ENCODE measurements at places on chromosomes 5 and 9.
A peak's percentile ranks its signal among the peaks of the same experiment; 100 is the strongest.

- no peak for DNase-seq
These were observed 24.4 kb upstream of the SLC1A1 start for GRCh38 chr9:4465910-4466309.

- DNase-seq, result no peak
These were observed 700.2 kb downstream of the IRX1 start for GRCh38 chr5:4295663-4296339.

DNA sequence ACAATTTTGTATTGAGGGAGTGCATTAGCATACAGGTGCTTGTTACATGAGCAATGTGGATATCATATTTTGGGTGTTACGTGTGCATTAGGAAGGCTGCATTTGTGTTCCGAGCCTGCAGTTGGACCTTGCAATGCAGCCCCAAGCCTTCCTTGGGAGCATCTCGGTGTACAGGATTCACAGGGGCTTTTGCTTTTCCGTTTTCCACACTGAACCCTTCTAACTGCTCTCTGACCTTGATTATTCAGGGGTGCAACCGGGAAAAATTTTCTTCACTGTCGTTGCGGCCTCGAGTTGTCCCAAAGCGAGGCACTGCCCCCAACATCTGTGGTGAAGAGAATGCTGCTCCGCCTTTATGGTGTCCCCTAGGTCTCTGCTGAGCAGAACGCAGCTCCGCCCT, 80.1 kb upstream of the PLEKHG4B start:
- no peak for DNase-seq

- peak; percentile 71 for DNase-seq
These were observed 56.6 kb downstream of the RGS3 start for GRCh38 chr9:113520109-113520642.

DNA sequence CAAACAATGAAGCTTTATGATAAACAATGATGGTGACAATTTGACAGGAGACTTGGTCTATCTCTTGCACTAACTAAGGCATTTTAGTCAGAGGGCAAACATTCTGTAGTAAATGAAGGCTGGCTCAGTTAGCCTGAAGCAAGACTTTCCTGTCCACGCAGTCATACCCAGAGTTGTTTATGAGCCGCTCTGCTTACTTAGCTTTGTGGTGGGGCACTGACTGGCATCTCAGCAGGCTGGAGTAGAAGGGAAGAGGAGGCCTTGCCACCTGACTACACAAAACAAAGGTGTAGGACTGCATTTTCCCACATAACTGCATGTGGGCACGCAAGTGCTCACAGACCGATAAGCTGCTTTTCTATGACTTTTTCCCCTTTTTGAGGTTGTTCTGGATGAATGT, 133.7 kb upstream of the EPB41L4A start:
- no peak for DNase-seq

DNA sequence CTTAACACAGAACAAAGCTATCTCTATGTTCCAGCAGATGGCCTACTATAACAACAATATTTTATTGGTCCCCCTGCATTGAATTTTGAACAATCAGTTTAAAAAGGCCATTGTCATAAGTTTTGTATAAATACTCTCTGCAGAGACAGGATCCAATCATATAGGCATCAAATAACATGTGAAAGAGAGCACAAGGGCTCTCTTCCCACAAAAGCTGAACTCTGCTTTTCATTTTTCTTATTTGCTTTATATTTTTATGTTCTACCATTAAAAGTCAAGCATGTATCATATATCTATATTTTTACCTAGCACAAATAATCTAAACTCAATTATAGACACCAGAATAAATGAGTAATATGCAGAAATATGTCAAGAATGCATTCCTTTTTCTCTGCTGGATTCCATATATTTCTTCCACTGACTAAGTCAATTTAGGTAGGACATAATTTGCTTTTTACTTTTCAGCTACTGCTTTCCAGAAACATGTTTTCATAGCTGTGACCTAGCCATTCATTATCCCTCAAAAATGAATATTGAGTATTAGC, 143.6 kb downstream of the CDH9 start:
- no peak for DNase-seq

DNA sequence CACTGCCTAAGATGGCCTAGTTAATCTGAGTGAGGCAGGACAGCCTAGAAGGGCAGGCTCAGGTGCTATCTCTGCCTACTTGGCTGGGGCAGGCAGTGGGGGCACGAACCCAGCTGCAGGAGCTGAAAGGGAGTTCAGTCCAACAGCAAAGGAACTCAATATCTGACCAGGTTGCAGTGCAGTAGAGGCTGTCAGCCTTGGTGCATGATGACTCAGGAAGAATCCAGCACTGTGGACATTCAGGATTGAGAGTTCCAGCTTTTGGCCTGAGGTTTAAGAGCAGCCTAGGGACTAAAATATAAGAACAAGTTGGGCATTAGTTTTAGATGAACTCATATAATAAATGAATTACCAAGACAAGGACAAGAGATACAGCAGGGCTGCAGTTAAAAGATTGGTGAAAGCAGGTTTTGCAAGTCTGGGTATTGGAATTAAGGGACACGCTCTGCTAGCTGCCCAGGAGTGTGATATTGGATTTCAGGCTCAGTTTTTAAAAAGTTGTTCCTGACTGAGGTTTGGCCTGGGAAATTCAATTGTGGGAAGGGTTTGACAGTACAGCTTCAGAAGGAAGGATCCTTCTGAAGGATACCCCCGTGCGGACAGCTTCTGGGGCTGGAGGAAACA, 64.7 kb upstream of the ATG10 start:
- DNase-seq, result no peak

DNA sequence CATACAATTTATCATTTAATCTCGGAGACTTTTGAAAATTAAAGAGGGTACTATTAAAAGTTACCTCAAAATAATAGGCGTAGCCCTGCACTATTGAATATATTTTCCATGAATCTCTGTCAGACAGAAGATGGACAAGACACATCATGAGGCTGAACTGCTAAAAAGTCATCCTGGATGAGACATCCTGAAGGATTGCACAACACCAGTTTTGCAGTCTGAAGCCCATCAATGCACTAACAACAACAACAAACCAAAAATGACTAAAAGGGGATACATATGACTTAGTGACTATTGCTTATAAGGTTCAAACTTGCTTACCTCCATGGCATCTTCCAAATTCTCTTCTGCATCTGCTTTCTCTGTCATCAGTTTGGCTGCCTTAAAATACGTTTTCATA, 15.7 kb downstream of the LMBRD2 start:
- DNase-seq, result no peak

- DNase-seq, result no peak
These were observed 34.4 kb upstream of the MRPS30 start for GRCh38 chr5:44774279-44774880.

DNA sequence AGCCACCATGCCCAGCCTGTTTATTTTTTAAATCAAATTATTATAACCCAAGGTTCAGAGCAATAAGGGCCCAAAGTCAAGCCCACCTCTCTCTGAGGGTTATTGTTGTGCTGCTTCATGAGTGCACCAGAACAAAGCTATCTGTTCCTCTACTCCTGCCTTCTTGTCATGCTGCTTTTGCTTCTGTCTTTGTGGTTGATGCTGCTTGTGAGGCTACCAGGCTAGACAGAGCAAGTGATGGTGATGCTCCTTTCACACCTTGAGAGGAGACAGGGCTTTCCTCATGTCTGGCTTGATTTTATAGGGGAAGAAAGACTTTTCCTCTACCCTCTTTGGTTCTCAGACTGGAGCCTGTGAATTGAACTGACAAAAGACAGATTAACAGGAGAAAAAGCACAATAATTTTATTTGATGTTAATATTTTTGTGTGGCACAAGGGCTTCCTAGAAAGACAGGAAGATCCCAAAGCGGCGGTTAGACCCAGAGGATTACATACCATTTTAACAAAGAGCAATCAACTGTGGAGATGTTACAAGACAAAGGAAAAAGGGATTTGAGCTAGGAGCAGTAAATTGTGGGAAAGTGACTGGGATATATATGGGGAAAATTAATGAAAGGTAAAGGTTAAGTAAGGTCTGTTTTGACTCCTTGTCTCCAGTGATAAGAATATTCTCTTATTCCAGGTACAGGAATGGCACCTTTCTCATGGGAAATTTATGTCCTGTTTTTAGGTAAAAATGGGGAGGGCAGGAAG, 4.4 kb upstream of the CD180 start:
- no peak for DNase-seq

GRCh38 chr5:27494887-27495286, 456.5 kb upstream of the CDH9 start:
- DNase-seq, result no peak

DNA sequence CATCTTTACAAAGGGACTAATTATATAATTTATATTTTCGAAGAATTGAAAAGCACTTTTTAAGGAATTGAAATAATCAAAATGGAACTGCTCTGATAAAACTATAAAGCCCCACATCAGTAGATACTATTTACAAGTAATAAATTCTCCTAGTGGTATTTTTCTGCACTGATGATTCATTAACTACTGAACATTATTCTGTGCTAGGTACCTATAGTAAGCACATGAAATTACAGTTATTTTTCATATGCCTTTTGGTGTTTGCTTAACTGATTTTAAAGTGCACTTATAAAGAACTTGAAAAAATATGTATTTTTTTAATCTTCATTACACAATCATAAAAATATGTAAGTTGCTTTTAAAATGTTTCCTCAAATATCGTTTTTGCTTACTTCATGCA, 123.0 kb downstream of the MAN2A1 start:
- DNase-seq, result no peak

GRCh38 chr9:89179540-89179894, 899 bp upstream of the SHC3 start:
- peak; percentile 25 for DNase-seq

GRCh38 chr9:71675105-71675856, 93.0 kb downstream of the CEMIP2 start:
- no peak for DNase-seq

DNA sequence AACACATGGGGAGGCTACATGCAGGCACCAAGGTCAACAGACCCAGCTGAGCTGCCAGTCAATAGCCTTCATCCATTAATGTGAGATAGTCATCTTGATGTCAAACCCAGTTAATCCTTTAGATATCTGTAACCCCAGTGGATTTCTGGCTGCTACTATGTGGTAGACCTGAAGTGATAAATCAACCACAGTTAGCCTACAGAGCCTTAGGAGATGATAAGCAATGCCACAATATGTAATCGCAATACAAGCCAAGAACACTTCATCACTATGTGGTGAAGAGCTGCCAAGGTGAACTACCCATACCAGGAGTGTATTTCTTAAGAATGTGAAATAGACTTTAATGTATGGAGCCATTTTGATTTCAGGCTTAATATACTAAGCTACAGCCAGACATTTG, 1175.5 kb downstream of the DTWD2 start:
- DNase-seq, result no peak

DNA sequence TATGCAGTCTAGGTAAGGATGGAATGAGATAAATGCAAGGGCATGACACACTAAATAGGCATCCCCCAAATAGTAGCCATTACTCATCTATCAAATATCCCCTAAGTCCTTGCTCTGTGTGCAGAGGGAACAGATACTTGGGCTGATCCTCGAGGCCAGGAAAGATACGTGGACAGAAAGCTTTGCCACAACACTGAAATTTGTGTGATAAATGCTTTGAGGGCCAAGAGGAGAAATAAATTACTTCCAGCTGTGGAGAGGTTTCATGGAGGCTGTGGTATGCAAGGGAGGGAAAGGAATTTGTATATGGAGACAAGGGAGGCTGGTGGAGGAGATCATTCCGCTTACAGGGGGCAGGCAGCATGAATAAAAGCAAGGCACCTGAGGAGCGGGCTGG, 18.5 kb downstream of the ATOX1 start:
- DNase-seq, result no peak

DNA sequence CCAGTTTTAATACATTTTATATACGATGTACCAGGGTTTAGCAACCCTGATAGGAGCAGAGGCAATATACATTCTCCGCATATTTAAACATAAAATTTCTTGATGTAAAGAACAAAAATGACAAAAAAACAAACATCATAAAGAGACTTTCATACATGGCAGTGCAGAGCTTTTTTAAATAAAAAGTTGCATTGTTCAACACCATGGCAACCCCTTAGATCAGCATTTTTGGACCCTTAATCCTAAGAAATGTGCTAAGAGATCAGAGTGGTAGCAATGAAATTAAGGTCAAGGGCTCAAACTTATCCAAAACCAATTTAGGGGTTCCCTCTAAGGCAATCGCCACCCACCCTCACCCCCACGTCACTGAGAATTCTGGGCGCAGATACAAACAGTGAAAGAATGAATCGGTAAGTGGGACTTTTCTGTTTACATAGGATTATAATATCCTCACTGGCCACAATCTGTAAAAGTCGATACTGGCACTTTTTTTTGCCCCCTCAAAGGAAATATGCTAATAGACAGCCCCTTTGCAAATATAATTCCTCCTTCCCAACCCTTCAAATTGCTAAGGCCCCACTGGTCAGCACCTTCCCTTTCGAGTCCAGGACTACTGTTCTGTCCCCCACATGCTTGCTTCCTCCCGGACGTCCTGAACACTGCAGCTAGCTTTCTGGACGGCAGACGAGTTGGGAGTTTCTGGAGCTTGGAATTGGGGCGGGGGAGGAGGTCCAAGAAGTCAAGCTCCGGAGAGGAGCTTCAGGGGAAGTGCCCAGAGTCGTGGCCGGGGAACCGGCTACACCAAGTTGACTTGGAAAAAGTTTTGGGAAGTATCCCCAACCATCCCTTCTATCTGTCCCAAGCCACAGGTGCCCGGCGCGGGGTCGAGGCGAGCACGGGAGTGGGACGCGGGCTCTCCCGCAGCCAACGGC, 2.2 kb downstream of the GAS1 start:
- no peak for DNase-seq

GRCh38 chr5:172114875-172115422, 73.1 kb downstream of the STK10 start:
- DNase-seq, result no peak

GRCh38 chr5:177124486-177124991, 9.0 kb upstream of the NSD1 start:
- DNase-seq, result no peak

GRCh38 chr5:169538944-169539343, 44.6 kb upstream of the SPDL1 start:
- DNase-seq, result no peak

DNA sequence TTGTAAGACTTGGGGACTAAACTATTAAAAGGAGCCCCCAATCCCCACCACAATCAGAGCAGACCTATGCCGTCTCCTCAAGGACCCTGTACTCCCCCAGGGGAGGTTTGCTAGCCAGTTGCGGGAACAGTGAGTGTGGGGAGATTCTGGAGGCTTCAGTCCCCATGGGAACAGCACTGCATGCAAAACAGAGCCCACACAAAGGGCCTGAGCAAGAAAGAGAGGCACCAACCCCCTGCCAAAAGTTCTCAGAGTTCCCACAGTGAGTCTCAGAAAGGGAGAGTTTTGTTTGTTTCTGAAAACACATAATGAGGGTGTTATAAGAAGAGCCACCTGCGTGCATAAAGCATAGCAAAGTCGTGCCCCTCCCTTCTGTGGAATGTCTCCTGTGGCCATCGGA, 56.6 kb downstream of the CFAP90 start:
- no peak for DNase-seq

Measured in epithelial cell of proximal tubule (primary cell).